CD4-positive, alpha-beta T cell (primary cell): ENCODE measurements at places on chromosomes 11 and 22. TPM values are rescaled to one million over a fixed set of nuclear protein-coding genes. Genes with fewer than 3 reads are reported as not detected.

DNA sequence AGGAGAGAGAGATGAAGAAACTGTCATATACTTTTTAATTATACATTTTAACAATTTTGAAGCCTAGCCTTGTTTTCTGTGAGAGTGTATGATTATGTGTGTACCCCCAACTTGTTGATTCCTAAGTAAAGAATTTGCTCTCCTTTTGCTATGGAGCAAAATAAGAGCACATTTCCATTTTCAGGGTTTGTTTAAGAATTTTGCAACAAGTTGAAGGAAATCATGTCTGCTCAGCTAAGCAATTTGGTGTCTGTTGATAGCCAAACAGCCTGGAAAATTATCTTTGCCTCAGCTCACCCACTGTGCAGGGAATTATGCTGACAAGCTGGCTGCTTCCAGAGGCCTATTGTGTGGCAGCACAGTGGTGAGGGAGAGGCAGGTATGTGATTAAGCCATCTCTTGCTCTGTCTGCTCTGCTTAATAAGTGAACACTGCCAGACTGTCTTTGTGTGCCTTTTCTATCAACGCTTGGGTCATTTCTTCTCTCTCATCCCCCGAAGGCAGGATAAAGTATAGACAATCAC lies 135.1 kb upstream of the TTC12 start:
- H3K4me3 ChIP-seq = no peak overlapping the region
- no peak overlapping the region for H3K27ac ChIP-seq
- no peaks in the 10 kb centered on the region for H3K4me1 ChIP-seq
- H3K36me3 ChIP-seq = no peaks in the 10 kb centered on the region
- H3K27me3 ChIP-seq = peaks cover 8% of the 10 kb centered on the region

GRCh38 chr22:38737302-38738060 lies 18.3 kb downstream of the SUN2 start:
- H3K27me3 ChIP-seq = no peaks in the 10 kb centered on the region
- peaks cover 81% of the 10 kb centered on the region for H3K4me1 ChIP-seq
- no peak overlapping the region for H3K4me3 ChIP-seq

The C22orf42 gene
- total RNA-seq = not detected

- no peak overlapping the region for H3K27ac ChIP-seq
- no peaks in the 10 kb centered on the region for H3K36me3 ChIP-seq
- no peak for DNase-seq
- peaks cover 16% of the 10 kb centered on the region for H3K27me3 ChIP-seq
Measured at GRCh38 chr11:46293641-46294103, 16.2 kb downstream of the CREB3L1 start.
